ENCODE measurements at places on chromosomes 11 and 22.

- no peak for DNase-seq
Measured at GRCh38 chr22:42437488-42438292, 5.5 kb upstream of the NFAM1 start.

GRCh38 chr11:114136686-114137640 is 77.5 kb downstream of the ZBTB16 start:
- no peak for DNase-seq

DNA sequence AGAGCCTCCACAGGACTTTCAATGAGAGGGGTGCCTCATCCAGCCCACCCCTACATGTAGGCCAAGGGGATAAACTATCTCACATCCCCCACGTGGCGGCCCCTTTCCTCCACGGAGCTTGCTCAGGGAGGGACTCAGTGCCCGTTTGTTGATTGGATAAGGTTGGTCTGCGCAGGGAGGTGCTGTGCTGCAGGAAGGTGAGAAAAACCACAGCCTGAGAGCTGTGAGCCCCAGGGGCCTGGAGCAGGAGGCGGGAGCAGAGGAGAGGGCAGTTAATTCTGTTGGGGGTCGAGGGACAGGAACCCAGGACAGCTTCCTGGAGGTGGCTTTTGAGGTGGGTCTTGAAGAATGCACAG is 31.9 kb upstream of the ATXN10 start:
- no peak for DNase-seq

GRCh38 chr22:46425016-46425415 is 89.5 kb downstream of the TRMU start:
- DNase-seq, result no peak

- DNase-seq, result no peak
Measured at GRCh38 chr22:48083502-48083901, 1321.1 kb downstream of the TBC1D22A start.

- no peak for DNase-seq
Measured at GRCh38 chr11:113906038-113906437, 1.4 kb downstream of the HTR3B start.

DNA sequence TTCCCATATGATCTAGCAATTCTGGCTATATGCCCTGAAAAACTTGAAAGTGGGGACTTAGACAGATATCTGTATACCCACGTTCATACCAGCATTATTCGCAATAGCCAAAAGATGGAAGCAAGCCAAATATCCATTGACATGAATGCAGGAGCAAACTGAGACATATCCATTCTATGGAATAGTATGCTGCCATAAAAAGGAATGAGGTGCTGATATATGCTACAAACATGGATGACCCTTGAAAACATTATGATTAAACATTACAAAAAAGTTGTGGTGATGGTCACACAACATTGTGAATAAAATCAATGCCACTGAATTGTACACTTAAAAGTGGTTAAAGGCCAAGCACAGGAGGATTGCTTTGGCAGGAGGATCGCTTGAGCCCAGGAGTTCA is 25.5 kb downstream of the MFNG start:
- no peak for DNase-seq
